ENCODE measurements at places on chromosomes 1 and 21.

GRCh38 chr21:28801906-28802305, 190.8 kb downstream of the LTN1 start:
- peak; percentile 41 for DNase-seq

DNA sequence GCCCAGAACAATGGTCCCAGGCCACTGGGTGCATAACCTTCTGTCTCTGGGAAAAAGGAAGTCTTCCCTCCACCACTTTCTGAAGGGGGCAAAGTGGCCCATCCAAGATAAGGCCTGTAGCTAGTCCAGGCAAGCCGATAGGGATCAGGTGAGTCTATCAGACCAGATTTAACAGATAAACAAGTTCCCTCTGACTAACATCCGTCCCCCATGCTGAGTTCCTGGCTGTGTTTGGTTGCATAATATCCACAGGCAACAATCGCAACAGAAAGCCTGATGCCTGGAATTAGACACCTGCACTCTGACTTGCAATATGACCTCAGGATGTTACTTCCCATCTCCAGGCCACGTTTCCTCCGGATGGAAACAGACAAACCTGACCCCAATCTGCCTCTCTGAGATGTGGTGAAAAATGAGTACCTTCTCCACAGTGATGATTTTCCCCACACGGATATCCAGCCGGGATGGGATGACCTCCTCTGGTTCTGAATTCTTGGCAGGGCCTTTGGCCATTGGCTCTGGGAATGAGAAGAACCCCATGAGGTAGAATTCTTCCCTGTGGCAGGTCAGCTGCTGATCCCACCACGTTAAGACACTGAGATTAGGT, 36.4 kb downstream of the YARS1 start:
- DNase-seq: peak; percentile 55

GRCh38 chr1:24319312-24319863, at the start of gene GRHL3:
GRHL3 (plus strand) TSS chr1:24319357; CDS start chr1:24319552, 195 bp downstream.
- peak; percentile 75 for DNase-seq

DNA sequence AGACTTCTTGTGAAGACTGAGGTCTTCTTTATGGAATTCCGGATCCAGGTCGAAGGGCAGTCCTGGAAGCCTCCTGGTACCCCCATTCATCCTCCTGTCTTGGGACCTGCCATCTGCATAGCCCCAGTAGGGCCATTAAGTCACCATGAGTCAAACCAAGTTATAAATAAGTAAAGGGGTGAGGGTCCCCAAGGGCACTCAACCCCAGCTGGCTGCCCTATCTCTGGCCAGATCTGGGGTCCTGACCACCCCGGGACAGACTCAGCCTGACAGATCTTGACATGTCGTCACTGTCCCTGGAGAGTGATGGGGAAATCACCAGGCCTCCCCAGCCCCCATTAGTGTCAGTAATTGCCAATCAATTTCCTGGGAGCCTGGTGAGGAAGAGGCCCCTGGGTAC, 108.7 kb downstream of the EPHB2 start:
- no peak for DNase-seq

Measured in PC-3 (cell line).